ENCODE measurements at places on chromosomes 11 and 22. TPM values are rescaled to one million over a fixed set of nuclear protein-coding genes. Genes with fewer than 3 reads are reported as not detected.

Gene KRTAP5-7
- not detected for total RNA-seq

Gene SLCO2B1
- not detected for total RNA-seq

Gene DDTL
- 2.6 TPM for total RNA-seq

Gene GRK3
- 1.2 TPM for total RNA-seq

Gene KLHDC7B
- total RNA-seq = not detected

Gene MYRF
- total RNA-seq = 7.6 TPM

Gene USP35
- total RNA-seq = 7.5 TPM

Gene SLC22A8
- not detected for total RNA-seq

Gene OR8D1
- total RNA-seq = under 0.01 TPM

Gene GRIK4
- total RNA-seq = not detected

Gene CATSPER1
- not detected for total RNA-seq

Data from epithelial cell of alveolus of lung (primary cell).